ENCODE measurements at places on chromosomes 6 and 20.

GRCh38 chr6:36720251-36721141 lies 22.9 kb downstream of the RAB44 start:
- no peak for DNase-seq

- peak; percentile 50 for DNase-seq
Observed at GRCh38 chr6:160042788-160043301, 74.0 kb downstream of the IGF2R start.

GRCh38 chr20:19628570-19629134 lies 129.4 kb upstream of the RIN2 start:
- peak; percentile 85 for DNase-seq

GRCh38 chr6:4780360-4780812 lies 4.2 kb downstream of the CDYL start:
- DNase-seq, result peak; percentile 66

GRCh38 chr6:32488083-32488482 lies 42.0 kb downstream of the HLA-DRB5 start:
- DNase-seq, result no peak

- no peak for DNase-seq
Observed at GRCh38 chr20:16613954-16614353, 40.7 kb upstream of the KIF16B start.

GRCh38 chr6:155399062-155399744 lies 56.4 kb downstream of the NOX3 start:
- DNase-seq, result no peak

GRCh38 chr20:20215976-20216727 lies 151.8 kb upstream of the INSM1 start:
- DNase-seq, result no peak

DNA sequence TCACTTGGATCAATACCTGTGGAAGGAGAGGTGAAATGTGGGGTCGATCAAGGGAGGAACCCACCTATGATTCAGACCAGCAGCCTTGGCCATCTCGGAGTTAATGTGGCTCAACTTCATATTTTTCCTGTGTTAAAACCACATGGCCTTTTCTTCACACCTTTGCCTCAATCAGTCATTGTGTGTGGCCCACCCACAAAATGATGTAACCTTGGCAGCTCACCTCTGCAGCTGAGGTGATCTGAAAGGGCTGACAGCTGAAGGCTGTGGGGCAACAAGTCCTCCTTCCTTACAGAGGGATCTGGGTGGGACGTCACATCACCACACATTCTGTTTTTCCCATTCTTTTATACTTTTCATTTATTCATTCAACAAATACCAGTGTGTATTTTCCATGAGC lies 357.1 kb upstream of the HSF2 start:
- DNase-seq, result no peak

DNA sequence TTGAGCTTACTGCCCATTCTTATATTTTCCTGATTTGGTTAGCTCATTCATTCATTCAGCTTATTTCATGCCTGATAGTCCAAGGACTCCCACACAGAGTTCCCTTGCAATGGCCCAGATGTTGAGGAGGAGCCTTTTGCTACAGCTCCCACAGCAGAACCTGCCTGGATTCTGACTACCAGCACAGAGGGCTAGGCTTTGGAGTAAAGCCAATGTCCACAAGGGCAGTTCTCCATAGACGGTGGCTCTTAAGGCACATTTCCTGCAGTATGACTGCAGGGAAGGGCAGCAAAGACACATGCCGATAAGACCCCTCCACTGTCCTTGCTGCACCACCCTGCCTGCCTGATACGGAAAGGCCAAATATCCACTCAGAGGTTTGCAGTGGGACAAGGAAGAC lies 112.3 kb upstream of the SYNDIG1 start:
- DNase-seq, result peak; percentile 21

DNA sequence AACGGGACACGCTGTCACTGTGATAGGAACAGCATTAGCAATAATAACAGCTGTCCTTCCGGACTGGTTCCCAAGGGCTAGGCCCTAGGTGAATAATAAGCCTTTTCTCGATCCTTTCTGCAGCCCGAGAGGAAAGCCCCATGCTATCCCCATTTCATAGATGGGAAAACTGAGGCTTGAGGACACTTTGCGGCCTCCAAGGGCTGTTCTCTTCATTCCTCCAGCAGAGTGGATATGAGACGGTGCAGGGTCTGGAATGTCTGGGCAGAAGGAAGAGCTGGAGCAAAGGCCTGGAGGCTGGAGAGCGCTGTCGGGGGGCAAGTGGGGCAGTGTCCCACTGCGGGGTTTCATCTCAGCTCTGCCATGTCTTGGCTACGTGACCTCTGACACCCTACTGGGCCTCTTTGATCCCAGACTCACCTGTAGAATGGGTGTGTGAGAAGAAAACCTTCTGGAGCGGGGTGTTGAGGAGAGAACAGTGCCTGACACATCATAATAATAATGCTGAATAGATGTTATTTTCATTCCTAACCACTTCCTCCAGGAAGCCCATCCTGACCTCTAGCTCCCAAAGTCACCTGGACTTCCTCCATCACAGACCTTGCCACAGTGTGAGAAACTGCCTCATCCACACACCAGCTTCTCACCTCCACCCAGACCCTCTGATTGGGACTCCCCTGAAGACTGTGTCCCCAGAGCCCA lies 74.8 kb downstream of the CEBPB start:
- DNase-seq, result no peak

GRCh38 chr6:37838219-37838921 lies 18.8 kb downstream of the ZFAND3 start:
- DNase-seq, result peak; percentile 64

- DNase-seq, result no peak
Observed at GRCh38 chr20:1783245-1783644, 112.0 kb upstream of the SIRPA start.

- DNase-seq, result no peak
Observed at GRCh38 chr6:163260911-163261310, 153.6 kb upstream of the QKI start.

GRCh38 chr6:39330057-39330456 lies 7.6 kb upstream of the KCNK16 start:
- DNase-seq, result no peak

DNA sequence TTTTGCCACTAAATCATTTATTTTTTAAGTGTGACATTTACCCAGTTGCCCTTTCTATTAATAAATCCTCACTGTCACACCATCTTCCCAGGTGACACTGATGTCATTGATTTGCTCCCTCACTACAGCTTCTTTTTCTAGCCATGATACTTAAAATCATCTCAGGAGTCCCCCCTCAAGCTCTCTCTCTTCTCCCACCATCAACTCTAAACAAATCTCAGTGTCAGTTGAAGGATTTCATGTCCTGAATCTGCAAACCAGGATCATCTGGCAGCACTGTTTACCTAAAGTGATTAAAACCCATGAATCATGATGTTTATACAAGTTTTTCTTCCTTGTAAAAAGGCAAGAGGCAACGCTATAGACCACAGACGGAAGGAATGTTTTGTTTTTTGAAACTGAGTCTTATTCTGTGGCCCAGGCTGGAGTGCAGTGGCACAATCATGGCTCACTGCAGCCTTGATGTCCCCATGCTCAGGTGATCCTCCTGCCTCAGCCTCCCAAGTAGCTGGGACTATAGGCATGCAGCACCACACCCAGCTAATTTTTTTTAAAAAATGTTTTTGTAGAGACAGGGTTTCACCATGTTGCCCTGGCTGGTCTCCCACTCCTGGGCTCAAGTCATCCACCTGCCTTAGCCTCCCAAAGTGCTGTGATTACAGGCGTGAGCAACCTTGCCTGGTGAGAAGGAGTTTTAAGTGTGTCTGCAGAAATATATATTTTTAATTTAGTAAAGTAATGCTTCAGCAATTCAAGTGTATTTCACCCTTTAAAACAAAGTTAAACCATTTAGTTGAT lies 30.1 kb upstream of the SH3BGRL2 start:
- peak; percentile 86 for DNase-seq

DNA sequence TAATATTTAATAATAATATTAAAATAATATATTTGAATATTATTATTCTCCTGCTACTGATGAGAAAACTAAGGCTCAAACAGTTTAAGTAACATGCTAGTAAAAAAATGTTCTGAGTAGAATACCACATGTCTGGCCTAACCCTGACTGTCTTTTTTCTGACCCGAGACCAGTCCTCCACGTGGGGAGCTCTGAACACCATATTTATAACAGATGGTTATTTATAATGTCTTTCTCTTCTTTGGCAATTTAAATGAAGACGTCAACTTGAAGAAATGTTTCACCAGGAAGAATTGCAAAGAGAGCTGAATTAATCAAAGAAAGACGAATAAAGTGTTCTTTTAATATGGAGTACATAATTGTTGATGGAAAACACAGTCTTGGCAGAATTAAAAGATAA lies 82.0 kb downstream of the SLC22A3 start:
- DNase-seq, result peak; percentile 8

GRCh38 chr6:126721581-126722160 lies 381.8 kb downstream of the CENPW start:
- peak; percentile 94 for DNase-seq

DNA sequence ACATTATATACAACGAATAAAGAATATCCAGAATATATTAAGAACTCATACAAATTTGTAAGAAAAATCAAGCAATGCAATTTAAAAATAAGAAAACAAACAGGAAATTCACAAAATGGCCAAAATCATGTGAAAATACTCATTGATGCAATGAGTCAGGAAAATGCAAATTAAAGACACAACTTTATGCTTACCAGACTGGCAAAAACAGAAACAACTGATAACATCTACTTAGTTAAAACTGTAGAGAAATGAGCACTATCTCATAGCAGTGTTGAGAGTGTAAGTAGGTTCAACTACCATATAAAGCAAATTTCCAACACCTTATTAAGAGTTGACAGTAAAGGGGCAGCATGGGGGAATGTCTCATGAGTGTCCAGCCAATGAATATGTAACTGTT lies 62.3 kb downstream of the SYCP2 start:
- no peak for DNase-seq

GRCh38 chr6:78810698-78811097 lies 56.7 kb upstream of the IRAK1BP1 start:
- peak; percentile 16 for DNase-seq

- peak; percentile 48 for DNase-seq
Observed at GRCh38 chr6:146526192-146526591, 17.4 kb upstream of the RAB32 start.

GRCh38 chr20:1924910-1925861 lies 30.0 kb downstream of the SIRPA start:
- DNase-seq, result no peak

DNA sequence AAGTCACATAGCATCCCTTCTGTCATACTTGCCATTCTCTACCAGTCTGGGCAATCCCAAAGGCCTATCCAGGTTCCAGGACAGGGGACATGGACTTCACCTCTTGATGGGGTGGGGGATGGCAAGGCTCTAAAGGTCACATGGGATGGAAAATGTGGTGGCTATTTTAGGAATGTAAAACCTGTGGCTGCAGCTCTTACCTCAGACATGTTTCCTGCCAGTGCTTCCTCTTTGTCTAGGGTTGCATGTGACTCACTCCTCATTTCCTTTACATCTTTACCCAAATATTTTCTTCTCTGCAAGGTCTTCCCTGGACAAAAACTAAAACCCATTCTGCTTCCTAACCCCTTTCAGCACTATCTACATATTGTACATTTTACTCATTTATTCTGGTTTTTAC lies 135.7 kb downstream of the BTBD3 start:
- peak; percentile 89 for DNase-seq

DNA sequence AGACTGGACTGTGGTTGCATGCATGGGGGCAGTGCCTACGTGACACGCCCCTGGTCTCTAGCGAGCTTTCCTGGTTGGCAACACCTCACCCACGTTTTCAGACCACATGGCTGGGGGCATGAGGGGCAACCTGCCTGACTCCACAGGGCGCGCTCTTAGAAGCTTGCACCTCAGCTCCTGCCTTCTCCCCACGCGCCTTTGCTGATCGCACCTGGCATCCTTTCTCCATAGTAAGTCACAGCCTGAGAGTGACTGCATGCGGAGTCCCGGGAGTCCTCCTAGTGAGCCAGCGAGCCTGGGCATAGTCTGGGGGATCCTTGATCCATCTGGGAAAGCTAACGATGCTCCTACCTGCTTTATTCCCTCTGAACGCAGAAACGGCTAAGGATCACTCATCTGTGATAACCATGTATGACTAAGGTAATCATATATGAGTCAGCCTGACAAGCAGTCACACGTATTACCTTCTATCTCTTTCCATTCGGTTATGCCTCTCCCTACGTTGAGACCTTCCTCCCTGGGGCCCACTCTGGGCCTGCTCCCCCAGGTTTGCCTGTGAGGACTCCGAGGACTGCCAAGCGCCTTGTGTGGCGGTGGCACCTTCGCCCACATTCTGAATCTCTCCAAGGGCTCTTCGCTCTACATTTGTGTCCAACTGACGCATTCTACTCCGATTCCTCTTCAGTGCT lies 4.5 kb downstream of the TCFL5 start:
- no peak for DNase-seq

- no peak for DNase-seq
Observed at GRCh38 chr6:167978607-167979006, 18.9 kb upstream of the KIF25 start.

DNA sequence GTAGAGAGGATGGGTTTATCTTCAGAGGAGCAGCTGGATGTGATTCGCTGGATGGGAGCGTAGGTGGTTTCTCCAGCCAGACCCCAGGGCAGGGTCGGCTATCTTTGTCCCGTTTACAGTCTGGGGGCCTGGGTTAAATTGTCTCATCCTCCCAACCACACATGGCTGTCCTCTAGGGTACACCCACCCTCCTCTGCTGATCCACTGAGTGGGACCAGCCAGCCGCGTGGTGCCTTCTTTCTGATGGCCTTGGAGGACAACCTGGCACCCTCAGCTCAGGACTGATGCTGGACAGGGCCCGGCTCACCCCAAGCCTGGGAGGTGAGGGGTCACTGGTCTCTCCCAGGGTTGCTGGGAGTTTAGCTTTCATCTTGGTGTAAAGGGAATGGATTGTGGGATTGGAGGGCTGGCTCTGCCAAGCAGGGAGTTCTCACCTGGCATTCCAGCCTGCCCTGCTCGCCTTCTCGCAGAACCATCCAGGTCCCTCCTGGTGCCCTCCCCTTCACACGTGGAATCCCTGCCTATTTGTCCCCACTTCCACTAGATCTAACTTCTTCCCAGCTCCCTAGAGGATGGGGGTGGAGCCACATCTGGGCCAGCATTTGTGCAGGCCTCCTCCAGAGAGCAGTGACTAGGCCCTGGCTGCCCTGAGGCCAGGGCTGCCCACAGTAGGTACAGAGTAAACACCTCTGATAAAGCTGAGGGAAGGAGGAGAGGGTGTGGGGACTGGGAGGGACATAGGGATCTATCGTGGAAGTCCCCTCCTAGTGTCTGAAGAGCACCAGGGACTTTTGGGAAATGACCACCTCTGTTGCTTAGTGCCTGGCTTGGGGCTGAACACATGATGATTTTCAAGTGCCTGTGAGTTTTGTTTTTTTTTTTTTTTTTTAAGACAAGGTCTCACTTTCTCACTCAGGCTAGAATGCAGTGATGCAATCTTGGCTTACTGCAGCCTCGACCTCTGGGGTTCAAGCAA lies 1.6 kb downstream of the ITPR3 start:
- peak; percentile 39 for DNase-seq

DNA sequence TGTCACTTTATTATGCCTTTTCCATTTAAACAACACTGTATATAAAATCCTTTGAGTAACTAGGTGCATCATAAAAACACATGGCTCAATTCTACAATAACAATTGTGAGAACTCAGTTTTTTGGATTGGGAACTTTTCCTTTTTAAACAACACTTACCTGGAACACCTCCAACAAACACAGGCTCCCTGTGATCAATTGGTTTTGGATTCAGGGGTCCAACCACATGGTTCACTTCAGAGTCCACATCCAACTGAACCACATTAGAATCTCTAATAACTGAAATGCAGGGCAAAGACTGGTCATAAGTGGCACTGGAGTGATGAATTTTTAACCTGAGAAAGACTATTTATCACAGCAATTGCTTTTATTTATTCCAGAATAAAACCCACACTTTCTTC lies 26.5 kb downstream of the FAM229B start:
- no peak for DNase-seq
